ENCODE measurements at places on chromosomes 1 and 21.

DNA sequence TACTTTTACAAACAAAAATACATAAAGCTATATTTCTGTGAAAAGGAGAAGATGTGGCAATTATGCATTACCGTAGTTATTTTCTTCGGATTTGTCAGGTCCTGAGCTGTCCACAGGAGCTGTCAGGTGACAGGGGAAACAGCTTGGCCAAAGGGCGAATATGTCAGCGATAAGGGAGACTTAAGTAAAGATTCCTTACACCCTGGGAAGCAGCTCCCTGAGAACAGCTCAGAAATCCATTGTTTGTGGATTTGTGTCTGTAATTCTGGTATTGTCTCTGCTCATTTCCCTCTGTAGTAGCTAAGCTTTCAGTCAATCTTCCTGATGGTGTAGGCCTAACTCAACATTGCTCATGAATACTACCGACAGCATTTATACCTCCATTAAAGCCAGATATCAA is 7.1 kb upstream of the CD34 start:
- H3K36me3 ChIP-seq: no peaks in the 10 kb centered on the region
- no peaks in the 10 kb centered on the region for H3K4me1 ChIP-seq
- peak; percentile 83 for DNase-seq

- no peak overlapping the region for H3K27ac ChIP-seq
- peak; percentile 27 for DNase-seq
- H3K36me3 ChIP-seq: no peaks in the 10 kb centered on the region
- H3K27me3 ChIP-seq: no peaks in the 10 kb centered on the region
Observed at GRCh38 chr1:160066829-160067745, 2.9 kb downstream of the KCNJ10 start.

DNA sequence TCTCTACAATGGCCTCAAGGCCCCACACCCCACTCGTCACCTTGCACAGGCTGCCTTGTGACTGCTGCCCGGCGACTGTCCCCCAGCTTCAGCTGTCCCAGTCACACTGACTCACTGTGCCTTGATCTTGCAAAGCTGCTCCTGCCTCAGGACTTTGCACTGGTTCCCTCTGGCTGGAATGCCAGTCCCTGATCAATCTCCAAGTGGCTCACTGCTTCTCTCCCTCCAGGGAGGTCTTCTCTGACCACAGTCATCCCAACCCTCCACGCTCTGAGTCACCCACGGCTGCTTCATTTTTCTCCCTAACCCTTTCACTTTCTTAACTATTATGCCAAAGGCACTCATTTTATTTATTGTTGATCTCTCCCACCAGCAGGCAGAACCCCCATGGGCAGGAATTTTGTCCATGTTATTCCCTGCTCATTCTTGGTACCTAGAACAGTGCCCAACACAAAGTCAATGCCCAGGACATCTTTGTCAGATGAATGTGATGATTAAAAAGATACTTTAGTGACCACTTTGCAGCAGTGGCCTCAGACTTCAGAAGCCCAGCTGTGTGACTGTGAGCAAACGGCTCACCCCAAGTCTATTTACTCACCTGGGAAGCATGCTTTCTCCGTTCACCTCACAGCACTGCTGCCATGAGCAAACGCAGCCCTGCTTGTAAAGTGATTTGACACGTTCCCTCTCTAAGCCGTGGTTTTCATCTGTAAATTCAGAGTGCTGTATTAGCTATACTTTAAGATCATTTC is 53.4 kb downstream of the ZBTB18 start:
- no peaks in the 10 kb centered on the region for H3K27me3 ChIP-seq
- H3K36me3 ChIP-seq: no peaks in the 10 kb centered on the region
- H3K4me1 ChIP-seq: no peaks in the 10 kb centered on the region
- H3K4me3 ChIP-seq: no peak overlapping the region
- peak; percentile 54 for DNase-seq

- H3K27me3 ChIP-seq: no peaks in the 10 kb centered on the region
- DNase-seq: no peak
- no peaks in the 10 kb centered on the region for H3K4me1 ChIP-seq
- H3K27ac ChIP-seq: no peak overlapping the region
- no peak overlapping the region for H3K4me3 ChIP-seq
Observed at GRCh38 chr21:42711667-42712066, 58.2 kb downstream of the PDE9A start.

DNA sequence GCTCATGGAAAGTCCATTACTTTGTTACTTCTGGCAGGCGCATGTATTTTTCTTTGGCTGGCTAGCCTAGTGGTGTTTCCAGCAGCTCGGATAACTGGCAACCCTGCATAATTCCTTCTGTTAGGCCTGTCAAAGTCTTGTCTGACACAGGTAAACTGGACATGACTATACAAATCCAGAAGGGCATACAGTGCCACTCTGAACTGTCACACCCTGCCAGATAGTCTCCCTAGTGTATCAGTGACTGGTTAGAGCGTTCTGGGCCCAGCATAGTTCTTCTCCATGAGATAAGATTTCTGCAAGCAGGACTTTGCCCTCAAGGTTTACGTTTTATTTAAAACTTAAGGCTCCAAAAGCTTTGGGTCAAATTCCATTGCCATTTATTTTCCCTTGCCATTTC is 177.7 kb upstream of the GORAB start:
- no peaks in the 10 kb centered on the region for H3K36me3 ChIP-seq
- H3K27ac ChIP-seq: no peak overlapping the region
- H3K27me3 ChIP-seq: no peaks in the 10 kb centered on the region

- H3K4me1 ChIP-seq: peaks cover 3% of the 10 kb centered on the region
- no peak for DNase-seq
- H3K36me3 ChIP-seq: no peaks in the 10 kb centered on the region
- H3K27ac ChIP-seq: no peak overlapping the region
Observed at GRCh38 chr1:57272601-57273000, 151.3 kb downstream of the DAB1 start.

DNA sequence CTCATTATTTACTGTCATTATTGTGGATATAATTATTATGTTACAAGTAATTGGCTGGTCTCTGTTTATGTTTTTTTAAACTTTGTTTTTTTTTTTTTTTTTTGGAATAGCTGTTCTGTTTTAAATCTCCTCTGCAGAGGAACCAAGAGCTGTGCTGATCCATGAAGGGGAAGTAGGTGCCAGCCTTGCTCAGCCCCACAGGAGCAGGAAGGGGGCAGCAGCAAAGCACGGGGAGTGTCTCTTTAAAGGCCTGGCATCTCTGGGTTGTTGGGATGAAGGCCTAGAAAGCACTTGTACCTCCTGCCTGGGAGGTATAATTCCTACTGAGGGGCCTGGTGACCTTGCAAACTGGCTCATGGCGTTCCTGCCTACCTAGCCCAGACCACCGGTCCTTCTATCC is 2.5 kb upstream of the GRHL3 start:
- no peak for DNase-seq
- H3K36me3 ChIP-seq: no peaks in the 10 kb centered on the region
- H3K4me3 ChIP-seq: no peak overlapping the region
- H3K4me1 ChIP-seq: peaks cover 11% of the 10 kb centered on the region

- DNase-seq: no peak
- no peaks in the 10 kb centered on the region for H3K4me1 ChIP-seq
- H3K4me3 ChIP-seq: no peak overlapping the region
Observed at GRCh38 chr1:244254467-244254866, 197.2 kb downstream of the ADSS2 start.

- H3K4me3 ChIP-seq: peak overlapping the region; percentile 66
- H3K27ac ChIP-seq: peak overlapping the region; percentile 55
- no peaks in the 10 kb centered on the region for H3K27me3 ChIP-seq
- no peaks in the 10 kb centered on the region for H3K4me1 ChIP-seq
Observed at GRCh38 chr1:29121936-29122681, 1.6 kb downstream of the TMEM200B start.
